ENCODE measurements at places on chromosomes 5 and 9. TPM values are rescaled to one million over a fixed set of nuclear protein-coding genes. Genes with fewer than 3 reads are reported as not detected.

DNA sequence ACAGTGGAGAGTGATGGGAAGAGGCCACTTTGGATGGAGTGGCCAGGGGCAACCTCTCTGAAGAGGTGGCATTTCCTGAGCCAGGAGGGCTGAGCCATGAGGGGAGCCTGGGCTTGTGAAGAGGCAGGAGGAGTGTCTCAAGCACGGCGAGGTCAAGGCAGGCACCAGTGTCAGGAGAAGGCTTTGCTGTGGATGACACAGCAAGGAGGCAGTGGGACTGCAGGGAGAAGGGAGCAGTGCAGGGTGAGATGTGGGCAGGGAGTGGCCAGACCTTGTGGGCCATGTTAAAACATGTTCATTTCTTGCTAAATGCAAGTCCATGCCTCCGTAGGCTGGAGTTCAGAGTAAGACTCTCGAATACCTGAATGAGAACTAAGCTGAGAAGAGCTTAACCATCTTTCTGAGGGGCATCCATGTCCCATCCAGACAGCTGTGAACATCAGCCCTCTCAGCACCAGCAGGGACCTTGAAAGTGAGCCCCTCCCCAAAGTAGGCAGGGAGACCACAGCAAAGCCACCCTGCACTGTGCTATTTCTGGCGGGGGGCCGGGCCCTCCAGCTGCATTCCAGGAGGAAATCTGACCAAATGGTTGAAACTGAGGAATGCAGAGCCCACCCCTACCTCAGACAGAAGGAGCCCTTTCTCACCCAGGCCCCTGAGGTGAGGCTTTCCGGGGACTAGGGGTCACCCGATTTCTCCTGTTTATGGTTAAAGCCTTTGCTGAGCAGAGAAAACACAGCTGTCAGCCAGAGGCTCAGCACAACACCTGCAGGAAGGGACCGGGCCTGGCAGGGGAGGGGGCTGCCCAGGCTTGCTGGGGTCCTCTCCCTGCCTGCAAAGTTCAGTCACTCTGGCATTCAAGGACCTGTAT, 16.1 kb upstream of the ARSI start:
- peaks cover 3% of the 10 kb centered on the region for H3K36me3 ChIP-seq
- no peak for DNase-seq
- no peaks in the 10 kb centered on the region for H3K27me3 ChIP-seq
- H3K4me3 ChIP-seq = no peak overlapping the region
- H3K27ac ChIP-seq = peak overlapping the region; percentile 97
- peaks cover 68% of the 10 kb centered on the region for H3K4me1 ChIP-seq

POC5 gene
- 23.1 TPM for total RNA-seq

MPDZ gene
- total RNA-seq = not detected

DNA sequence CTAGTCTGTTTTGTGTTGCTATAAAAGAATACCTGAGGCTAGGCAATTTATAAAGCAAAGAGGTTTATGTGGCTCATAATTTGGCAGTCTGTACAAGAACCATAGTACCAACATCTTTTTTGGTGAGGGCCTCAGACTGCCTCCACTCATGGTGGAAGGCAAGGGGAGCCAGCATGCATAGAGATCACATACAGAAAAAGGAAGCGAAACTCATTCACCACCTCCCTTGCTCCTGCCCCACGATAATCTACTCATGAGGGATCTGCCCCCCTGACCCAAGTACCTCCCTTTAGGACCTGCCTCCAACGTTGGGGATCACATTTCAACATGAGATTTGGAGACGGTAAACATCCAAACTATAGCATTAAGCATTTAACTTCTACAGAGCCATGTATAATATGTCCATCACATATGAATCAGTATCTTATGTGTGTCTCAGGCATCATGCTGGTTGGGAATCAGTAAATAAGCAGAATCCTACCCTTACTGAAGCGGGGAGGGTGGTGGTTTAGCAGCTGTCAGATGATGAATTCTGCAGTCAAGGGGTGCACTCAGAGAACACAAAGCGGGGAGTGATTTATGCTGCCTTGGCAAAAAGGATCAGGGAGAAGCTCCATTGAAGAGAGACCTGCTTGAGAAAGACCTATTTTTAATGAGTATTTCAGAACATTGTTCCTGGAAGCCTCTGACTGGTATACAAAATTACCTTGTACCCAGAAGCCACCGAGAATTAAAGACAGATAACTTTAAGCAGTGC, 34.8 kb downstream of the HMGXB3 start:
- H3K36me3 ChIP-seq = peaks cover 12% of the 10 kb centered on the region
- DNase-seq = no peak
- H3K4me3 ChIP-seq = no peak overlapping the region
- no peak overlapping the region for H3K27ac ChIP-seq
- H3K27me3 ChIP-seq = no peaks in the 10 kb centered on the region
- no peaks in the 10 kb centered on the region for H3K4me1 ChIP-seq

GRCh38 chr5:116488356-116489041, 86.1 kb downstream of the SEMA6A start:
- peaks cover 22% of the 10 kb centered on the region for H3K4me1 ChIP-seq
- H3K36me3 ChIP-seq = peaks cover 22% of the 10 kb centered on the region
- no peak for DNase-seq
- H3K27me3 ChIP-seq = no peaks in the 10 kb centered on the region
- H3K4me3 ChIP-seq = no peak overlapping the region
- no peak overlapping the region for H3K27ac ChIP-seq

GRCh38 chr5:119470851-119471451, 18.7 kb downstream of the HSD17B4 start:
- H3K4me3 ChIP-seq = no peak overlapping the region
- DNase-seq = peak; percentile 41
- H3K27me3 ChIP-seq = no peaks in the 10 kb centered on the region
- H3K27ac ChIP-seq = no peak overlapping the region
- H3K4me1 ChIP-seq = no peaks in the 10 kb centered on the region

INSYN2B gene
- total RNA-seq = not detected

- no peak overlapping the region for H3K27ac ChIP-seq
- no peaks in the 10 kb centered on the region for H3K36me3 ChIP-seq
- no peaks in the 10 kb centered on the region for H3K27me3 ChIP-seq
- H3K4me1 ChIP-seq = no peaks in the 10 kb centered on the region
Observed at GRCh38 chr5:74026310-74026709, 400.3 kb downstream of the ARHGEF28 start.

- peaks cover 3% of the 10 kb centered on the region for H3K36me3 ChIP-seq
- no peak overlapping the region for H3K27ac ChIP-seq
- H3K4me1 ChIP-seq = peaks cover 21% of the 10 kb centered on the region
- H3K4me3 ChIP-seq = no peak overlapping the region
- peak; percentile 53 for DNase-seq
Observed at GRCh38 chr5:15003511-15003920, 131.9 kb upstream of the ANKH start.

DNA sequence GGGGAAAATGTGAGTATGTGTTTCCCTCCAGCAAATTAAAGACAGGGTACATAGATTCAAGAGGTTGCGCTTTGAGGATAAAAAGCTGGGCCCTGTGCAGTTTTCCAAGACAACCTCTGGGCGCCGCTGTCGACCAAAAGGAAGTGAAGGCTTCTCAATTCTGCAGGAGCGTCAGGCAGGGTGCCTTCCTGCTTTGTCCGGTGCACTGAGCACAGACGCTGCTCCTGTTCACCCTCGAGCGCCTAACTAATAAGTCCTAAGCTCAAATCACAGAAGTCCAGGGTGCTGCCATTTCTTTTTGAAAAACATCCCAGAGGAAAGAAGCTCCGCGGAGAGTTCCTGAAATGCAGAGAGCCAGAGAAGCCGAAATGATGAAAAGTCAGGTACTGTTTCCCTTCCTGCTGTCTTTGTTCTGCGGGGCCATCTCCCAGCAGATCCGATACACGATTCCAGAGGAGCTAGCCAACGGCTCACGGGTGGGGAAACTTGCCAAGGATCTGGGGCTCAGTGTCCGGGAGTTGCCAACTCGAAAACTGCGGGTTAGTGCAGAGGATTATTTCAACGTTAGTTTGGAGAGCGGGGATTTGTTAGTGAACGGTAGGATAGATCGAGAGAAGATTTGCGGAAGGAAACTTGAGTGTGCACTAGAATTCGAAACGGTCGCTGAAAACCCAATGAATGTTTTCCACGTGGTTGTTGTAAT, at the start of gene PCDHGB1:
TSS of gene PCDHGB1 (plus strand) at position 183 of the 703 bp plus-strand sequence. CDS start at position 345, 162 bp downstream.
- H3K27ac ChIP-seq = no peak within 1 kb of the TSS
- no peak within 1 kb of the TSS for H3K4me3 ChIP-seq
- no peak for DNase-seq
- no peaks in the 10 kb centered on the region for H3K4me1 ChIP-seq
